ENCODE measurements at places on chromosomes 3 and 15.

GRCh38 chr3:112718516-112718915 is 77.6 kb upstream of the CCDC80 start:
- no peak for DNase-seq

- no peak for DNase-seq
Observed at GRCh38 chr3:193096076-193096475, 144.9 kb upstream of the PLAAT1 start.

GRCh38 chr15:89495638-89496145 is 691 bp downstream of the RHCG start:
- no peak for DNase-seq

- no peak for DNase-seq
Observed at GRCh38 chr15:90561344-90562244, 31.9 kb downstream of the CRTC3 start.

- no peak for DNase-seq
Observed at GRCh38 chr3:11508346-11509172, 135.2 kb downstream of the VGLL4 start.

GRCh38 chr3:27228805-27229204 is 140.4 kb downstream of the NEK10 start:
- no peak for DNase-seq

GRCh38 chr15:101187820-101188636 is 63.8 kb downstream of the CHSY1 start:
- DNase-seq: no peak

DNA sequence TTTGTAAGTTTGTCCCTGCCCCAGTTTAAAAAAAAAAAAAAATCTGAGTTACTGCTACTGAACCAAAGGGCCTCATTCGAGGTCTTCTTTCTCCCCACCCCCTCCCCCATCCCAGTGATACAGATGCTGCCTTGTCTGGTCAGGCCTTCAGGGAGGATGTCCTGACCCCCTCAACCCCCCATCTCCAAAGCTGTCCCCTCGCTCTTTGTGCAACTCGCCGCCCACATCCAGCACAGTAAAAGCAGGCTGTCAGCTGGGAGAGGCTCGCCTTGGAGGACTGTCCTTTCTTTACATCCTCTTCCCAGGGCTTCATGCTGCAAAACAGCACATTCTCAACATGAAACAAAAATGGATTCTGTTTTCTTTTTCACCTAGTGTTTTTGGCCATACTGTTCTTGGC is 133.4 kb downstream of the VGLL4 start:
- DNase-seq: no peak

GRCh38 chr3:34396288-34396687 is 597.9 kb downstream of the PDCD6IP start:
- DNase-seq: no peak

DNA sequence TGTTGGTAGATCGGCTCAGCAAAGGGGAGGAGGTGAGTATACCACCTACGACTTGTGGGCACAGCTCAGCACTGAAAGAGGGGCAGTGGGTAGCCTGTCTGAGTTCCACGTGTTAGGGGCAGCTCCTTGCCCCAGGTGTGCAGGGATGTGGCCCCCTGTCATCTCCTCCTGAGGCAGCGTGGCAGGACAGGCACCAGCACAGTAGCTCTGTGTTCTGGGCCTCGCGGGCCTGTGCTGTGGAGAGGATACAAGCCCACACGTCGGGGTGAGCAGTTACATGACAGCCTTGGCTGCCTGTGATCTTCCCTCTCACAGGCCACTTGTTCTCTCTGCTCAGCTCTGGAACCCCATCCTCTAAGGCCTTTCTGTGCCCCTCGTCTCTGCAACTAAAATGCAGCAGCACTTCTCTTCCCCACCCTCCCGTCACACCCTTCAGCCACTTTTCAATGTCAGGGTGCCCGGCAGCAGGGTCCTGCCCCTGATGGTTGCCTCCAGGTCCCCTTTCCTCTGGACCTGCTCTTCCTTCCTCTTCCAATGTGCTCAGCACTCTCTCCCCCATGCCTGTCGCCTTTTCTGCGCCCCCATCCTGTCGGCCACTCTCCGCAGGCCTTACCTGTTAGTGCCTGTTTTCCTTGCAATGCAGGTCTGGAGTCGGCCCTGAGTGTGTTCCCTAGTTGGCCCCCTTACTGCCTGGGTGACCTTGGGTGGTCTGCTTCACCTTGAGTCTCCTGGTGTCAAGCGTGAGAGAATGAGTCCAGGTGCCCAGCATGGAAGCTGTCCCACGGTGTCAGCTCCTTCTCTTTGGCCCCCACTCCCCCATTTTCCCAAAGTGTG is 18.2 kb upstream of the CPNE9 start:
- no peak for DNase-seq

DNA sequence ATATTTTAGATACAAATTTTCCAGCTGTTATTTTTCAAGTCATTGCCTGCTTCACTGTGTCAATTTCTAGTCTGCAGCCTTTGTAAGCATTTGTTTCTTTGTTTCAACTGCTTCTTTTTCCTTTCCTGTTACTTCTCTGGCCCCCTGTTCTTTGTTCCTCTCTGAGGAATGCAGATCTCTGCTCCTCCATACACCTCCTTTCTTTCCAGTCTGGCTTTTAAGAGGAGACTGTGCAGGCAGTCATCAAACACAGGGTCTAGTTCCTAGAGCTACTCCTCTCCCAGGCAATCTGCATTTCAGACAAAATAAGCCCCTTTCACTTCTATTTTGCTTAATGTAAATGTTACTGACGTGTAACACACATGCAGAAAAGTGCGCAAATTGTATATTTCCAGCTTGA is 502.9 kb downstream of the PDCD6IP start:
- no peak for DNase-seq

Data from cortex of kidney (tissue), 1 donor.